G401 (cell line): ENCODE measurements at places on chromosomes 4 and X. TPM values are rescaled to one million over a fixed set of nuclear protein-coding genes. Genes with fewer than 3 reads are reported as not detected.

SHROOM2 gene
- total RNA-seq, result 0.31 and 0.64 TPM in 2 replicates

TXK gene
- not detected in 2 replicates for total RNA-seq

RENBP gene
- total RNA-seq, result 7.1 and 8.4 TPM in 2 replicates

GPRASP2 gene
- total RNA-seq, result 21.1 and 43.9 TPM in 2 replicates

TRO gene
- 18.2 and 25.2 TPM in 2 replicates for total RNA-seq

GCNA gene
- total RNA-seq, result 1.0 and 3.2 TPM in 2 replicates

CTAG1B gene
- not detected in 2 replicates for total RNA-seq

MED12 gene
- 10.8 and 17.7 TPM in 2 replicates for total RNA-seq

DNA sequence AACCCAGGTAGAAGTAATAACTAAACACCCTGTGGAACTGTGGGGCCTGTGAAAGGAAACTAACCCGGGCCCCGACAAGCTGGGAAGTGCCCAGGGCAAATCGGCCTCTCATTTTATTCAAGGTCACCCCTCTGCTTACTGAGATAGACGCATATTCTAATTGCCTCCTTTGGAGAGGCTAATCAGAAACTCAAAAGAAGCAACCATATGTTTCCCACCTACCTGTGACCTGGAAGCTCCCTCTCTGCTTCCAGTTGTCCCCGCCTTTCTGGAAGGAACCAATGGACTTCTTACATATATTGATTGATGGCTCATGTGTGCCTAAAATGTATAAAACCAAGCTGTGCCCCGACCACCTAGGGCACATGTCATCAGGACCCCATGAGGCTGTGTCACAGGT is 23.1 kb upstream of the DHRSX start:
- DNase-seq, result no peak

DNA sequence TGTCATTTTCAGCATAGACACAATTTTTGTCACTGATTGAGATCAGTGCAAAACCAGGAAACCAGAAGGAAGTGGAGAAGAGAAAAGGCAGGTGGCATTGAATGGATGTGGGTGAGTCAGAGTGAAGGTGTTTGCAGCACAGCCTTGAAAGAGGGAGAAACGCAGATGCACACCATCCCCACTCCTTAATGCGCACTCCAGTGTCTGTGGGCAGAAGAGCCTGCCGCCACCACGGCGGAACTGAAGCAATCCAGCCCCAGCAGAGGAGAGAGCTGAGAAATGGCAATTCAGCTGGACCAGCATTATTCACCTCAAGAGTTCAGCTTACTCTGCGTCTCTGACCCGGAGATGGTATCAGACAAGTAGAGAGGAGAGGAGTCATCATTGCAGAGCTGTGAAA is 393.1 kb upstream of the FRG1 start:
- no peak for DNase-seq

DNA sequence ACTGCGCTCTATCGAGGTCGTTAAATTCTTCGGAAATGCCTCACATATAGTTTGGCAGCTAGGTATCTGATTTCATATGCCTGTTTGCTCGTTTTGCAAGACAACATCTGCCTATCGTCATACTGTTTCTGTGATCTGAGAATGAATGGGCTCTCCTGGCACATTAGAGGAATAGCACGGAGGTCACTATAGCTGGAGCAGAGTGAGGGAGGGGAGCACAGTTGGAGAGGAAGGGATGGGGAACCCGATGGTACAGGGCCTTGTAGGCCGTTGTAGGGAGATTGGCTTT is 552 bp downstream of the IKBKG start:
- DNase-seq, result no peak

DNA sequence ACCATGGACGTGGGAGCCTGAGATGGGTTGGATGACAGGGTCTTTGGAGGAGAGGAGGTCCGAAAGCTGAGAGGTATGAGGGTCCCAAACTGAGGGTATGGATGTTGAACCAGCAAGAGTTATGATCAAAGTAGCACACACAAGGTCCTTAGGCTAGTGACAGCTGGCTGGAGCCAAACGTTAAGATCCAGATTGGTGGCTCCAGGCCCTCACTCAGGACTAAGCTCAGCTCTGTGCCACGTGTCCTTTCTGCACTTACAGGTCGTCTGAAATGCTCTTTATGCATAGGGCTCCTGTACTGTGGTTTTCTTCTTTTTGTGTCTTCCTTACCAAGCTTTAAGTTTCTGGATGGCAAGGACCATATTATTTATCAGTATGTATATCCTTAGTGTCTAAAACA is 35.4 kb downstream of the ADD1 start:
- no peak for DNase-seq

GRCh38 chrX:2577844-2578466 is 77.2 kb upstream of the DHRSX start:
- no peak for DNase-seq

- peak; percentile 15 for DNase-seq
Observed at GRCh38 chr4:153465615-153466080, 512 bp upstream of the TMEM131L start.

DNA sequence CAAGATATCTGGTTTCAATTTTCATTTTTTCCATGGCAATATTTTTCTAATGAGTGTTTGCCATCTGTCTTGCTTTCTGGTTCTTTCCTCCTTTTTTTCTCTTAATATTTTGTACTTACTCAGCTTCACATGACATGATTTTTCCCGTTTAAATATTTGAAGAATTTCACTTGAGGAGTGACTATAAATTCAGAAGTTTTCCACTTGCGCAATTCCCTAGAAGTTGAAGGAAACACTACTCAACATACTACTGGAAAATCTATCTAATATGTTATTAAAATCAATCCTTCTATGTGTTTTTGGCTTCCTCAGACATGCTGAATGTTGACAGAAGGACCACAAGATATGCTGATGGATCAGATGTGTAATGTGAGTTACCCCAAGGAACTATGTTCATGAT is 36.8 kb upstream of the BANK1 start:
- no peak for DNase-seq

- DNase-seq, result no peak
Observed at GRCh38 chr4:74021601-74022000, 16.9 kb downstream of the CXCL3 start.

- no peak for DNase-seq
Observed at GRCh38 chrX:112197840-112198239, 115.3 kb upstream of the TRPC5 start.

- peak; percentile 44 for DNase-seq
Observed at GRCh38 chr4:16289897-16290554, 63.8 kb upstream of the TAPT1 start.

DNA sequence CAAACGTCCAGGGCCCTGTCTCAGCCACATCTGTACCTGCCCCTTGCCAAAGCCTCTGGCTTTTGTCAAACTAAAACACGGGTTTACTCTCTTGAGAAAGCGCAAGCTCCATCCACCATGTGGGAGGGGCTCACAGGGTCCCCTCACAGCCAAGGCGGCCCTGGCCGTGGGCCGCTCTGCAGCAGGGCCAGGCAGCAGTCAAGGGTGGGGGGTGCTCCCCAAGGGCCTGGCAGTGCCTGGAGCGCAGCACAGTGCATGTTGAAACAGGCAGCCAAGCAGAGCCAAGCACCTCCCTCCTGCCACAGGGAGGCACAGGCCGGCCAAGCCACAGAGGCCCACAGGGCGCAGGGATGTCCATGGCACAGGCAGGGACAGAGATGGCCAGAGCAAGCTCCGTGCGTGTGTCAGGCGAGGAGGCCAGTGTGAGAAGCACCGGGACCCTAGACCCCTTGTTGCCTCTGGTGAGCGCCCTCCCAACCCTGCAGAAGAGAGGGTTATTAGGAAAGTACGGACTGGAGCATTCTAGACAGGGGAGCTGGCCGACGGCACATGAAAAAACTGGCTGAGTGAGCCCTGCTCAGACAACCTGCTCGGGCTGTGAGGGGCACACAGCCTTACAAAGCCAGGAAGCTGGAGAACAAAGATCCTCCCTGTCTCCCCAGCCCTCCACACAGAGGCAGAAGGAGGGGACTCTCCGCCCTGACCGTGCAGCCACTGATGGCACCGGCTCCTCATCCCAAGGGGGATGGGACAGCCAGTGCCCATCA is 39.0 kb downstream of the FAM53A start:
- peak; percentile 68 for DNase-seq

- no peak for DNase-seq
Observed at GRCh38 chrX:116806288-116806802, 343.6 kb upstream of the CT83 start.

- DNase-seq, result no peak
Observed at GRCh38 chr4:92651536-92651935, 347.8 kb downstream of the GRID2 start.

DNA sequence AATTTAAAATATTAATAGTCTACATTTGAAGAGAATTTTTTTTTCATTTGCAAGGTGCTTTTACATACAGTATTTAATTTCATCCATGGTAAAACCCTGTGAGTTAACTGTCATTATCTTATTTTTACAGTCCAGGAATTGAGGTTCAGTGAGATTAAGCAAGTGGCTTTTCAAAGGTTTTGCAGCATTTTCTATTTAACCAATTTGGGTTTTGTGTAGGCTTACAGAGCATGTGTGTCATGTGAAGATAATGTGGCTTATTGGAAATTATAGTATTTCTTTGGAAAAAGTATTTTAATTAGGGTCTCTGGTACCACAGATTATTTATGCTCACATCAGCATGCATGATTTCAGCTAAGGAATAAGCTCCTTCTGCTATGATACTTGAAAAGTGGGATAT is 4.5 kb downstream of the XK start:
- DNase-seq, result no peak

GRCh38 chr4:138241281-138242075 is 671 bp downstream of the SLC7A11 start:
- DNase-seq, result no peak

- no peak for DNase-seq
Observed at GRCh38 chr4:182886205-182886604, 31.0 kb downstream of the DCTD start.

- no peak for DNase-seq
Observed at GRCh38 chr4:77797239-77797638, 21.9 kb downstream of the CNOT6L start.

DNA sequence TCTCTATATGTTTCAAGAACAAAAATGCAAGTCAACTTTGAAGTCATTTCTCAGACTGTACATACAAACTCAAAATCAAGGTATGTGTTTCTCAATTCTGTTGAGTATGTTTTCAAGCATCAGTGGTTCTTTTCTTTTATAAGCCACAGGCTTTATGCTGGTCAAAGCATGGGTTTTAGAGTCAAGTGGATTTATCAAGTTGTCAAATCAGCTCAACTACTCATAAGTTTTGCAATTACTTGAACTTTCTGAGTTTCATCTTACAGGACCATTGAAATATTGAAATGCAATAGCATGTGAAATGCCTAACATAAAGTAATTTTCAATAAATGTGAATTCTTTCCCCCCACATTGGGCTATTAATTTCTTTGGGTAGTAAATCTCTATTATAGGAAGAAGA is 239.9 kb upstream of the DKK2 start:
- DNase-seq, result no peak

GRCh38 chr4:173528378-173529321 is 1.4 kb downstream of the HAND2 start:
- no peak for DNase-seq

- DNase-seq, result no peak
Observed at GRCh38 chrX:153060095-153060445, 3.8 kb downstream of the PNMA3 start.

DNA sequence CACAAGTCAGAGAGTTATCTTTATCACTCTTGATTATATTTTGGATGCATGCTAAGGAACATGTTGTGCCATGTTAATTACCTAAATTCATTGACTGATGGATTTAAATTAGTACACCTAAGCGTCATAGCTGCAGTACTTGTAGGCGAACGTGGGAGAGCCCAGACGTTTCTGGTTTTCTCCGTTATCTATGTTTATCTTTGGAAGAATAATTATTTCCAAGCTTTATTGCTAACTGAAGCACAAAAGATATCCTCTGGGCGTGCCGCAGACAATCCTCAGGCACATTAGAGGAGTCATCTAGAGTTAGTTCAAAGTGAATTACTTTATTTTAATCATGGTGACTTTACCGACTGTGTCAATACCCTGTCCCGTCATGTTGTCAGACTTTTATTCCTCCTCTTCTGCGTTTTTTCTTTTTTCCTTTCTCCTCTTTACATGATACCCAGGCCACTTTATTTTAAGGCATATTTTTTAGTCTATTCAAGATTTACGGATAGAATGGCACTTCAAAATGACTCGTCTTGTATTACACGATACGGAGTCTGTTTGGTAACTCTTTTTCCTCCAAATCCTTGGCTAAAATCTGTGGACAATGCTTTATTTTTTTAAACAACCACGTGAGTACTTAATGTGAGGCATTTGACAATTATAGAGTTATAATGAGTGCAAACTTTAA is 632.0 kb upstream of the TENM3 start:
- DNase-seq, result no peak

DNA sequence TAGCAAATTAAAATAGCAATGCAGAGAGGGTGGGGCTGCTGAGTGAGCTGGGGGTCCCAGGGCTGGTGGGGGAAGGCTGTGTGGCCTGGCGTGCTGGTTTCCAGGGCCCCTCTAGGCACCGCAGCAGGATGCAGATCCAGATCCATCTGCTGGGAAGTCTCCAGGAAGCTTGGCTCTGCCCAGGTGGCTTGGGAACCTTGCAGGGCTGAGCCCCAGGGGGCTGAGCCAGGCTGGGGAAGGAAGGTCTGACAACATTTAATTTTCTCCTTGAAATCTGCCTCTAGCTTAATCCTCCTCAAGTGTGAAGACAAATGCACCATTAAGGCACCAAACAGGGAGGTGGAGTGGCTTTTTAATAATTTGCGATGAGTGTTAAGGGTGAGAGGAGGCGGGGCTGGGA is 31.7 kb downstream of the SORCS2 start:
- no peak for DNase-seq

- no peak for DNase-seq
Observed at GRCh38 chrX:31420711-31421151, 348.9 kb upstream of the FTHL17 start.

DNA sequence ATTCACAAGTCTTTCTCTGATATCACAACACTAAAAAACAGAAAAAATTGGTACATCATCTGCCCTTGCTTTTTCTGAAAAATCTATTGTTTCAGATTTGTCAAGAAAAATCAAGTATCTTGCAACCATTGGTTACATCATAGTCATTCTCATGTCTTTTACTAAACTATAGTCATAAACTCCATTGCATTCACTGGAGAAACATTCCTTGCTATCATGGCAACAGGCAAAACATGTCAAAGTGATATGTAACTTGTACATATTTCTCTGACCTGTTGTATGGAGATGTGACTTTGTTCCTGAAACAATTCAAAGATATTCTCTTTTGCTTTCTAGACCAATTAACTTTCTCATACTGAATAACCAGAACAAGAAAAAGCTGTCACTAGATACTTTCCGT is 121.9 kb upstream of the ANK2 start:
- DNase-seq, result no peak

DNA sequence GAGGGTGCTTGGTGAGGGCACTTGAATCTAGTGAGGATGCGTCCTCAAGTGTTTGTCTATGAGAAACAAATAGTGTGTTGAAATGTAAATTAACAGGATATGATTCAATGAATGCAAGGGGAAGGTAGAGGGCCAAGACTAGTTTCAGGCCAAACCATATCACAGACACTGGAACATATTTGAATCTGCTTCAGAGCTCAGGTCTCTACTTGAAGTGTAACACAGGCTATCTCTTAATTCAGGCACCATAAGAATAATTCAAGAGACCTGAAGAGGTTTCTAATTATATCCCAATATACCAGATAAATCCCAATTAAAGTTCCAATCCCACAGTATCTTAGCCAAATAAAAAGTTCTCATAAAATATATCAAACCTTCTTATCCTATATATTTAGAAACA is 146.5 kb upstream of the INTU start:
- no peak for DNase-seq
